ENCODE measurements at places on chromosomes 12 and 14. TPM values are rescaled to one million over a fixed set of nuclear protein-coding genes. Genes with fewer than 3 reads are reported as not detected.

DNA sequence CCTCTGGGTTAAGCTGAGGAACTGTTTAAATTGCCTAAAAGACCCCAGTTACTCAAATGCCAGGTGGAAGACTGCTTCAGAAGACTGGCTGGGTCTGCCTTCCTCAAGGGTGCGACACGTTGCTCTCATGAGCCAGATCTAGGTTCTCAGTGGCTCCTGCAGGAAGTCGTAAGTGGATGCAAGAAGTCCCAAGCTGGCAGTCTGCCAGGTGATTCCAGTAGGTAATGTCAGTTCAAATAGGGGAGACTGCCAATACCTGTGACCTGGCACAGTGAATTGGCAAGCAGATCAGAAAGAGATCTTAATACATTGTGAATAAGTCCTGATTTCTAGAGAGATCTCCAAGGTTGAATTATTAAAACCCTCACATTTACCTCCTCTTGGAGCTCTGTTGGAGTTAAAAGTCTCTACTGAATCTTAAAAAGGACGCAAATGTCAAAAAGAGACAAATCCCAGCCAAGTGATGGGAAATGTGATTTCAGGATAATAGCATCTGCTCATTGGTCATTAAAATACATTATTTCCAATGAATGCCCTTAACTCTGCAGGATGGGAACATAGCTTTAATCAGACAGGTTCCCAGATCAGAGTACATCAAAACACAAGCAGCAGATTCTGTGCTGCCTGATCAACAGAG, 98.8 kb upstream of the FRMD6 start:
- no peaks in the 10 kb centered on the region for H3K27me3 ChIP-seq
- no peak overlapping the region for H3K4me3 ChIP-seq
- no peak overlapping the region for H3K27ac ChIP-seq

GRCh38 chr12:107523775-107524535, 161.6 kb upstream of the PWP1 start:
- no peaks in the 10 kb centered on the region for H3K27me3 ChIP-seq
- no peak overlapping the region for H3K4me3 ChIP-seq
- H3K27ac ChIP-seq: no peak overlapping the region
- H3K4me1 ChIP-seq: no peaks in the 10 kb centered on the region
- DNase-seq: no peak

DNA sequence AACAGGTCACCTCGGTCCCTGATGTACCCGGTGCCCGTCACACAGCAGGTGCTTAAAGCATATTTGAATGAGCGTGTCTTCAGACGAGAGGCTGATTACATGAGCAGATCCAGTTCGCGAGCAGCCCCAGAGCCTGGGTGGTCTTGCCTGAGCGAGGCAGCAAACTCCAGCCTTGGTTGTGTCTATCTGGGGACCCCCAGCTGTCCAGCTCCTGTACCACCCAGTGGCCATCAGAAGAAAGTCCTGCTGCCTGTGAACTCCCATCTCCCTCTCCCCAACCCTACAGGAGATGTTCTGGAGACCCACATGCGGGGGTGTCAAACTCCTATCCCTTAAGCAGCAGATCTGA, 174.2 kb downstream of the PHETA1 start:
- no peak for DNase-seq
- H3K4me1 ChIP-seq: no peaks in the 10 kb centered on the region
- no peak overlapping the region for H3K4me3 ChIP-seq
- H3K27me3 ChIP-seq: peaks cover 67% of the 10 kb centered on the region

GRCh38 chr14:70018230-70018629, 139.0 kb downstream of the SMOC1 start:
- no peak overlapping the region for H3K4me3 ChIP-seq
- peaks cover 4% of the 10 kb centered on the region for H3K4me1 ChIP-seq
- DNase-seq: no peak
- H3K27ac ChIP-seq: no peak overlapping the region
- no peaks in the 10 kb centered on the region for H3K36me3 ChIP-seq

- H3K36me3 ChIP-seq: no peaks in the 10 kb centered on the region
- H3K27me3 ChIP-seq: no peaks in the 10 kb centered on the region
- no peaks in the 10 kb centered on the region for H3K4me1 ChIP-seq
- H3K27ac ChIP-seq: no peak within 1 kb of the TSS
- DNase-seq: no peak
Measured at GRCh38 chr12:92702754-92703679, at the start of gene PLEKHG7. Gene PLEKHG7, plus strand, starts transcription at chr12:92702989. Its CDS starts 3,643 bp downstream, at chr12:92706632.

- H3K36me3 ChIP-seq: no peaks in the 10 kb centered on the region
- peak; percentile 46 for DNase-seq
- H3K4me3 ChIP-seq: no peak overlapping the region
- H3K4me1 ChIP-seq: peaks cover 6% of the 10 kb centered on the region
- H3K27ac ChIP-seq: no peak overlapping the region
Measured at GRCh38 chr12:78898416-78898815, 33.8 kb downstream of the SYT1 start.

- H3K4me1 ChIP-seq: peaks cover 55% of the 10 kb centered on the region
- H3K4me3 ChIP-seq: peak overlapping the region; percentile 72
- DNase-seq: peak; percentile 89
- H3K27me3 ChIP-seq: no peaks in the 10 kb centered on the region
- H3K27ac ChIP-seq: peak overlapping the region; percentile 73
Measured at GRCh38 chr12:52023182-52023975, 16.6 kb downstream of the TAMALIN start.

GRCh38 chr12:2959192-2959504, at the start of gene TEAD4:
Gene TEAD4, plus strand, starts transcription at chr12:2959397.
- H3K27me3 ChIP-seq: peaks cover 11% of the 10 kb centered on the region
- peak; percentile 68 for DNase-seq
- H3K27ac ChIP-seq: peak within 1 kb of the TSS; percentile 92
- H3K4me3 ChIP-seq: peak within 1 kb of the TSS; percentile 76

GRCh38 chr12:116384691-116385485, 107.4 kb upstream of the MED13L start:
- no peak for DNase-seq
- no peak overlapping the region for H3K27ac ChIP-seq
- no peak overlapping the region for H3K4me3 ChIP-seq
- no peaks in the 10 kb centered on the region for H3K36me3 ChIP-seq

GRCh38 chr12:46124132-46124847, 133.9 kb upstream of the SCAF11 start:
- H3K27ac ChIP-seq: no peak overlapping the region
- no peak for DNase-seq
- no peaks in the 10 kb centered on the region for H3K27me3 ChIP-seq
- no peaks in the 10 kb centered on the region for H3K36me3 ChIP-seq

GRCh38 chr12:72089678-72090077, 151.0 kb downstream of the TPH2 start:
- H3K4me1 ChIP-seq: no peaks in the 10 kb centered on the region
- H3K27me3 ChIP-seq: no peaks in the 10 kb centered on the region
- H3K36me3 ChIP-seq: no peaks in the 10 kb centered on the region
- no peak overlapping the region for H3K27ac ChIP-seq
- no peak overlapping the region for H3K4me3 ChIP-seq
- no peak for DNase-seq

DNA sequence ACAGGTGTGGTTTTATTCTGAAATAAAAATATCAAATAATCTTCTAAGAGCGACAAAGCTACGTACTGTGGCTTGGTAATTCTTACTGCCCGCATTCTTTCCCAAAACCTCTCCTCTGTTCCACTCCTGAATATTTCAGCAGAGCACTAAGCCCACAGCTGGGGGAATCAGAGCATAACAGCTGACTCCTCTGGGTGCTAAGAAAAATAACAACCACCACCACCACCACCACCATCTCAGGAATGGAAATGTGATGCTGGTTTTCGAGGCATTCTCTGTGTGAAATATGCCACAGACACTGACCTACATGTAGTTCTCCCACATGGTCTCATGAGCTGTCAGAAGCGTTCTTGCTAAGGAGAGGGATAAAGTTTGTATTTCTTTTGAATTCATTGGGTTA, 183.7 kb downstream of the BMP4 start:
- no peak overlapping the region for H3K4me3 ChIP-seq
- H3K4me1 ChIP-seq: no peaks in the 10 kb centered on the region
- DNase-seq: no peak
- no peaks in the 10 kb centered on the region for H3K27me3 ChIP-seq
- H3K27ac ChIP-seq: no peak overlapping the region

DNA sequence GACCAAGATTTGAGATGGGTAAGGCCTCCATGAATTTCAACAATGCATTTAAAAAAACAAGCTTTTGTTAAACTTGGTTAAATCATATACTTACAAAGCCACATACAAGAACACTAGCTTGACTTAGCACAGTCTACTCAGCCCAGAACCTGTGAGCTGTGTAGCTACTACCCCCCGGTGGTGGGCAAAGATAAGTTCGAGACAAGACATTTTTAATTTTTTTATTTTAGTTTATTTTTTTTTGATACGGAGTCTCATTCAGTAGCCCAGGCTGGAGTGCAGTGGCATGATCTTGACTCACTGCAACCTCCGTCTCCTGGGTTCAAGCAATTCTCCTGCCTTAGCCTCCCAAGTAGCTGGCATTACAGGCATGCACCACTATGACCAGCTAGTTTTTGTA, 3.7 kb upstream of the NECAP1 start:
- no peak for DNase-seq
- peaks cover 29% of the 10 kb centered on the region for H3K4me1 ChIP-seq
- no peaks in the 10 kb centered on the region for H3K27me3 ChIP-seq
- H3K4me3 ChIP-seq: no peak overlapping the region
- H3K27ac ChIP-seq: no peak overlapping the region

GRCh38 chr14:72883961-72884360, 9.9 kb downstream of the DPF3 start:
- H3K27ac ChIP-seq: peak overlapping the region; percentile 20
- H3K4me1 ChIP-seq: peaks cover 81% of the 10 kb centered on the region
- H3K27me3 ChIP-seq: no peaks in the 10 kb centered on the region

DNA sequence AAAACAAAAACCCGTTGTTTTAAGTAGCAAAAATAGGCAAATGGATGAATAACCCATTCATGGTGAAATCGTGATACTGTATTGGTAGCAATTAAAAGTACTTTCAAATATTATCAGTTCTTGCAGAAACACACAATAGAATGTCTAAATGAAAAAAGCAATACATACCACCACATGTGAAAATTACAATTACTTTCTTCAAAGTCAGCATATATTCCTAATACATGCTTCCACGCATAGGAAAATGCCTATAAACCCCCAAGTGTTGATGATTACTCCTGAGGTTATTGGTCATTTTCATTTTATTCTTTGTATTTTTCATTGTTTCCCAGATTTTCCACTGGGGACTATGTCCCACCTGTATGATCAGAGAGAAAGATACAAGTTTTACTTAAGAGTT, 15.2 kb downstream of the DDX55 start:
- H3K27ac ChIP-seq: no peak overlapping the region
- H3K4me3 ChIP-seq: no peak overlapping the region
- no peaks in the 10 kb centered on the region for H3K27me3 ChIP-seq

- no peak overlapping the region for H3K4me3 ChIP-seq
- no peak for DNase-seq
- H3K4me1 ChIP-seq: peaks cover 26% of the 10 kb centered on the region
- no peaks in the 10 kb centered on the region for H3K36me3 ChIP-seq
- H3K27me3 ChIP-seq: peaks cover 5% of the 10 kb centered on the region
- no peak overlapping the region for H3K27ac ChIP-seq
Measured at GRCh38 chr14:101709962-101710931, 51.3 kb upstream of the PPP2R5C start.

DNA sequence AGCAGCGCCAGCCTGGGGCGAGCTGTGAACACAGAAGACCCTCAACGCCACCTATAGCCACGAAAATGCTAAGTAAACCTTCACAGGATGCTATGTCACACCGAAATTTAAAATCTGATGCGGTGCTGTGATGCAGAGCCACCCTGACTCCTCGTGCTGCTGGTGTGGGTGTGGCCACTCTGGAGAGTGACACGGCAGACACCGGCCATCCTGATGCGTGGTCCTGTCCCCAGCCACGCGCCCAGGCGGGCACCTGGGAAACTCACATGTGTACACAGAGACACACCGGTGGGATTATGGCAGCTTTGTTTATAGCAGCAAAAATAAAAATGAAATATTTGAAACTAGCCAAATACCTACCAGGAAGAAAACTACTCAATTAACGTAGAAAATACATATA, 138.3 kb upstream of the SFSWAP start:
- H3K27me3 ChIP-seq: peaks cover 88% of the 10 kb centered on the region
- no peaks in the 10 kb centered on the region for H3K36me3 ChIP-seq
- no peaks in the 10 kb centered on the region for H3K4me1 ChIP-seq
- no peak overlapping the region for H3K27ac ChIP-seq
- no peak for DNase-seq

DNA sequence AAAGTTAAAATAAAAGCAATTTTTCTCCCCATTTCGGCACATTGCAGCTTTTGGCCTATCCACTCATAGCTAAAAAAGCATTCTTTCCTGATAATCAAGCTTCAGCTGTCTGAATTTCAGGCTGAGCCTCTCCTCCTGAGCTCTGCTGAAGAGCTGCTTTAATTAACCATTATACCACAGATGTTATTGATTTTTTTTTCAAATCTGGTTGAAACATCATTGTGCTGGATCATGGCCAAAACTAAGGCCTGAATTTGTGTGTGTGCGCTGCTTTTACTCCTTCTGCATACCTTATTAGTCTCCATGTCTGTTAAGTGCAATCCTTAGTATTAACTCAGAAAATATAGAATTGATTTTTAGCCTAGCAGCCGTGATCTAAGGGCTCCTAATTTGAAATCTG, 52.3 kb downstream of the MBIP start:
- no peak overlapping the region for H3K4me3 ChIP-seq
- H3K27ac ChIP-seq: no peak overlapping the region
- peaks cover 52% of the 10 kb centered on the region for H3K27me3 ChIP-seq
- H3K4me1 ChIP-seq: peaks cover 10% of the 10 kb centered on the region
- DNase-seq: no peak

DNA sequence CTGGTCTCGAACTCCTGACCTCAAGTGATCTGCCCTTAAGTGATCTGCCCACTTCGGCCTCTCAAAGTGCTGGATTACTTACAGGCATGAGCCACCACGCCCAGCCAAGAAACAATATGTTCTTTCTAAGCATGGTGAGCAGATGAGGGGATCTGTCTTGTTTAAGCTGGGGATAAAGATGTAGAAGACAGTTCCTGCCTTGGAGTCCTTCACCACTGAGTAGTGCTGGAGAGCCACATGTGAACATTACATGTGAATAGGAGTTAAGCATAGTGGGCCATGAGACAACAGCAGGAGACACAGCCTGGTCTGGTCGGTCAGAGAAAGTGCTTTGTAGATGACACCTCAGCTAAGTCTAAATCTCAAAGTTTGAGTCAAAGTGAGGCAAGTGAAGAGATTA, 26.0 kb downstream of the TMBIM6 start:
- no peak overlapping the region for H3K4me3 ChIP-seq
- no peak for DNase-seq
- no peak overlapping the region for H3K27ac ChIP-seq

DNA sequence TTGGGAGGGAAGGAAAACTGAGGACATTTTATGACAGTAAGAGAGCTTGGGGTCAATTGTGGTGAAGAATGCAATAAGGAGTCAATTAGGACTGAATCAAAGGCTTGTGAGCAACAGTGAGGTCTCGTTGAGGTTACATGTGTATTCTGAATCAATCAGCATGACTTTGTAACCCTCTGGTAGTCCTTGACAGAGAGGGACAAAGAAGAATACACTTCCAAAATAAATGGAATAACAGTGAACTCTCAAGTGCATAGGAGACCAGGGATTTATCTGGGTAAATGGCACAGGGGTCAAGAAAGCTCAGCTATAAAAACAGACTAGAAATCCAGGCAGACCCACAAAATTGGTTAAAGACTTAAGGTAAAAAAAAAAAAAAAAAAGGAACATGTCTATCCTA, 85.1 kb upstream of the NAV3 start:
- no peaks in the 10 kb centered on the region for H3K36me3 ChIP-seq
- no peaks in the 10 kb centered on the region for H3K27me3 ChIP-seq
- H3K4me1 ChIP-seq: no peaks in the 10 kb centered on the region

The EIF2B1 gene
- 27.9 TPM for total RNA-seq

The ZC2HC1C gene
- total RNA-seq: 10.5 TPM

The MIPOL1 gene
- 8.9 TPM for total RNA-seq

The KRT85 gene
- not detected for total RNA-seq

The RNF212B gene
- not detected for total RNA-seq

The TDRD9 gene
- 4.8 TPM for total RNA-seq

The ARL6IP4 gene
- 156 TPM for total RNA-seq

The GPRC5D gene
- total RNA-seq: not detected

The TTC9 gene
- 1.9 TPM for total RNA-seq

The FOXM1 gene
- 0.71 TPM for total RNA-seq

The CAPS2 gene
- total RNA-seq: 13.4 TPM
